NB4 (cell line): ENCODE measurements at places on chromosomes 2 and 18.

DNA sequence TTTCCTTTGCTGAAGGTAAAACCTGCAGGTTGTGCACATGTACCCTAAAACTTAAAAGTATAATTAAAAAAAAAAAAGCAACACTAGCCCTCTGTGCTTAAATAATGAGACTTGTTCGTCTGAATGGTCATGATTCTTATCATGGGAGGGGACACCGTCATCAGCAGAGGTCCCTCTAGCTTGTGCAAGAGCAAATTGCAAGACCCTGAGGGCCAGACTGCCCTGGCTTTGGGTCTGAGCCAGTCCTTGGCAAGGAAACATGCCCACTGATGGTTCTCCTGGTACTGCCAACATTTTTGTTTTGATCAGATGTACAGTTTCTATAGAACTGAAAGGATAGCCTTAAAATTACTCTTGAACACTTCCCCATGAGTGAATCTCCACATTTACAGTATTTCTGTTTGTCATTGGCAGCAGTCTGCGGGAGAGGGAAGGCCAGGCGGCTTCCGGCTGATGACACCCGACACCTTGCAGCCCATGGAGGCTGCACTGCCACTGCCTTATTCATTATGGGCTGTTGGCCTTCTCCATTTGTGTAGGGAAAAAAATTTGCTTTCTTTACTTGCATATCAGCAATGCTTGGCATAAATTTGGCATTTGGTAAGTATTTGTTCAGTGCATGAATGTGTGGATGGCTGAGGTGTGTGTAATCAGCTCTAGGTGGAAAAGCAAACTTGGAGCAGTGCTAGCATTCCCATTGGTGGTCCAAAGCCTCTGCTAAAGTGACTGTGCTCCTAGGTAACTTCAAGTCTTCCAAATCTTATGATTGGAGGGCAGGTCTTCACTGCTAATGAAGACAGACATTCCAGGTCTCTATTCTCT lies 161.6 kb upstream of the ALKAL2 start:
- DNase-seq = no peak

DNA sequence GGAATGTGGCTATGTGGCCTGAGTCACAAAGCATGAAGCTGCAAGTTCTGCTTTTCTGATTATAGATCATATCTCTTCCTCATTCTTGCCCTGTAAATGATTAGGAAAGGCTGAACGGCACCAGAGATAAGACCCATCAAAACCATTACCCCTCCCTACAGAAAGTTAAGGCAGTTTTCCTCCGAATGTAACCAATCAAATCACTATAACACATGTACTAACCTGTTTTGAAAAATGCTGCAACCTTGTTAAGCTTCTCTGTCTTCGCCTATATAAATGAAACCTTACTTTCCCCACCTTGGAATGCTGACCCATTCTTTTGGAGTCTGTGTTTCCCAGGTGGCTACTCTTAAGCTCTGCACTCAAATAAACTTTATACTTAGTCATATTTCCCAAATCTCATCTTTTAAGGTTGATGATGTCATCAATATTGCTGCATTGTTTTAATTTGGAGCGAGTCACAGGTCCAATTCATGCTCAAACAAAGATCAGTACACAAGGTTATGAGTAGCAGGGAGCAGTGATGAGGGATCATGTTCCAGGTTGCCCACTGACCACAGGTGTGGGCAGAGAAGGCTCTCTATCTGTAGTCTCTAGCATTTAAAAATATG lies 662.3 kb downstream of the IRS1 start:
- DNase-seq = peak; percentile 97

DNA sequence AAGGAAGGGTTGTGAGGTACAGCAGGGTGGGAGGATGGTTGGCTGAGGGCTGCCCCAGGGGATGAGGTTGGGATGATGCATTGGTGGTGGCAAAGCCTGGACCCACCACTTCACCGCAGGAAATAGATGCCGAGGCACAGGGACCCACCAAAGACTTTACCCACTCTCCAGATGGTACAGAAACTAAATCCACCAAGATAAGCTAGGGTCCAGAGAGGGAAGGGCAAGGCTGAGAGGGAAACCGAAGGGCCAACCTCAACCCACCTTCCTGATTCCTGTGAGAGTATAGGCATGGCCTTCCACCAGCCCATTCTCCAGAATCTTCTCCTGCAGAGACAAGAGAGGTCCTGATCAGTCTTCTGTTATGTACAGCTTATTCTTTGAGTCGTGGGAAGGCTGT lies 18.1 kb downstream of the CAPN14 start:
- no peak for DNase-seq

GRCh38 chr2:174546519-174547506 lies 50.8 kb downstream of the WIPF1 start:
- peak; percentile 62 for DNase-seq

- no peak for DNase-seq
Observed at GRCh38 chr18:38241216-38241615, 675.6 kb upstream of the CELF4 start.

- DNase-seq = no peak
Observed at GRCh38 chr2:168158586-168158985, 88.8 kb downstream of the STK39 start.

DNA sequence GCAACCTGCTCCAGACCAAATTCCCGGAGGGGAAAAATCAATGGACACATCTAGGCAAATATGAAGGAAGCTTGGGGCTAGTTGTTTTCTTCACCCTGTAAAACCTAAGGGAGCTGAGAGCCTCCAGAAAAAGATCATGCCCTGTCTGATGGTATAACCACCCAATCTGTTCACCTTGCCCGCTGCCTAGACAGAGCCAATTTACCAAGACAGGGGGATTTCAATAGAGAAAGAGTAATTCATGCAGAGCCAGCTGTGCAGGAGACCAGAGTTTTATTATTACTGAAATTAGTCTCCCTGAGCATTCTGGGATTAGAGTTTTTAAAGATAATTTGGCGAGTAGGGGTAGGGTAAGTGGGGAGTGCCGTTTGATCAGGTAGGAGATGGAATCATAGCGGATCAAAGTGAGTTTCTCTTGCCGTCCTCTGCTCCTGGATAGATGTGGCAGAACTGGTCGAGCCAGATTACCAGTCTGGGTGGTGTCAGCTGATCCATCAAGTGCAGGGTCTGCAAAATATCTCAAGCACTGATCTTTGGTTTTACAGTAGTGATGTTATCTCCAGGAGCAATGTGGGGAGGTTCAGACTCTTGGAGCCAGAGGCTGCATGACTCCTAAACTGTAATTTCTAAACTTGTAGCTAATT lies 35.1 kb upstream of the B4GALT6 start:
- no peak for DNase-seq

DNA sequence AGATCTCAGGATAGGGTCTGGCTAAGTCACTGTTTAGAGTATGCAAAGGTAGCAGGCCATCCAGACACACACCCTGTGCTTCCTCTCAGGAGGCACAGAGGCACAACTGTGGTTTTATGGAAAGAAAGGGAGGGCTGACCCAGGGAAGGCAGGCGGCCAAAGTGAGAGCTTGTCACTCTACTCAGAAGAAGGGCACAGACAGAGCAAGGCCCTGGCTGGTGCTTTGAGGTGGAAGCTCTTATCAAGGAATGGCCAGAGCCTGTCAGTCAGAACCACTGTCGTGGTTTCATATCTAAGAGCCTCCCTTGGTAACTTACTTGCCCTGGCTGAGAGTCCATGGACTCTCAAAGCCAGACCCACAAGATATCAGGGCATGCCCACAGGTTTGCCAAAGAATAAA lies 40.7 kb downstream of the SLC9A2 start:
- no peak for DNase-seq

- DNase-seq = no peak
Observed at GRCh38 chr2:148495586-148495985, 149.0 kb upstream of the EPC2 start.

GRCh38 chr2:112949456-112949855 lies 28.4 kb upstream of the IL36G start:
- no peak for DNase-seq

DNA sequence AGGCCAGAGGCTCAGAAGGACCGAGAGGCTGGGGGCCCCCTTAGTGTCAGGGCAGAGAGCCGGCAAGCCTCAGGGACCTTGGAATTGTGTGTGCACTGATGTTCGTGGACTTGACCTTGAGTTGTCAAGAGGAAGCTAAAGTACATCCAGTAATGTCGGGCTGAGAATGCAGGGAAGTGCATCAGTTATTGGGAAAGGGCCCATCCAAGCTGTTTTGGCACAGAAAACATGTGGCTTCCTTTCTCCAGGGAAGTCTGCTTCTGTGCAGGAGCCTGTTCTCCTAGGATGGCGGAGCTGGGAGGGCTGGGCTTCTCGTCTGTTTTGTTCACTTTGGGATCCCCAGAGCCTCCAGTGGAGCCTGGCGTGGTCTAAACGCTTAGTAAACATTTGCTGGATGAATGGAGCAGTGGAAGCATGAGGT lies 23.7 kb downstream of the ATOH8 start:
- DNase-seq = no peak

GRCh38 chr18:59631583-59632181 lies 65.5 kb downstream of the CCBE1 start:
- peak; percentile 14 for DNase-seq

DNA sequence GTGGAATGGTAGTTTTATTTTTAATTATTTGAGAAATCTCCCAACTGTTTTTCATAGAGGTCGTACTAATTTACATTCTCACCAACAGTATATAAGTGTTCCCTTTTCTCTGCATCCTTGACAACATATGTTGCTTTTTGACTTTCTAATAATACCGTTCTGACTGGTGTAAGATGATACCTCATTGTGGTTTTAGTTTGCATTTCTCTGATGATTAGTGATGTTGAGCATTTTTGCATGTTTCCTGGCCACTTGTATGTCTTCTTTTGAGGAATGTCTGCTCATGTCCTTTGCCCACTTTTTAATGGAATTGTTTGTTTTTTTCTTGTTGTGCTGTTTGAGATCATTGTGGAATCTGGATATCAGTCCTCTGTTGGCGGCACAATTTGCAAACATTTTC lies 242.5 kb downstream of the ZNF521 start:
- no peak for DNase-seq

DNA sequence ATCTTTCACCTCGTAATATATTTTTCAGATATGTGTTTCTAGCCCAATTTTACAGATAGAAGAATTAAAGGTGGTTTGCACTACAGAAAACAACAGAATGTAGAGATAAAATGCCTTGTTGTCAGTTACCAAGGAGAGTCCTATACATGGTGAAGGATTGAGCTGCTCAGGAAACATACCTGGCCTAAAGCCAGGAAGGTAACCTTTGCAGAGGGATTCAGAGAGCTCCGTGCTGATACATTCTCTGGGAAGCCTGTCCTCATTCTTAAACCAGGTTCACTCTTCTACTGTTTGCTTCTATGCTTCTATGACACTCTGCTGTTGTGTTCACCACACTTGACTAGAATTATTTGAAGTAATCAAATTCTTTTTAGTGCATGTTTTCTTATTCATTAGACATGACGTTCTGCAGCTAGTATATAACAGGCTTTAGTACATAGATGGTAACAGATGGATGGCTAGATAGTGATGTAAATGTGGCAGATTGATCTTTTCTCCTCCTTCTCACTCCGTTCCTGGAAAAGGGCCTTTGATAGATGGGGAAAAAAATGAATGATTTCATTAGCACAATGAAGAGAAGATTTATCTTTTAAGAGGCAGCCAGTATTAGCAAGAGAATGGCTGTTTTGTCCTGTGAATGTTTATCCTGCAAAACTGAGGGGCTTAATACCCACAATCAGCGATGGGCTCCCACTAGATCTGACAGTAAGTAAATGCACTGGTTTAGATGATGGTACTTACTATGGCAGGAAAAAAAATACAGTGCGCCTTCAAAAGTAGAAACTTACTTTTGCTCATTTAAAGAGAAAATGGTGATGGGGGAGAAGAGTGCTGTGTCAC lies 589.6 kb upstream of the FAM98A start:
- DNase-seq = no peak

DNA sequence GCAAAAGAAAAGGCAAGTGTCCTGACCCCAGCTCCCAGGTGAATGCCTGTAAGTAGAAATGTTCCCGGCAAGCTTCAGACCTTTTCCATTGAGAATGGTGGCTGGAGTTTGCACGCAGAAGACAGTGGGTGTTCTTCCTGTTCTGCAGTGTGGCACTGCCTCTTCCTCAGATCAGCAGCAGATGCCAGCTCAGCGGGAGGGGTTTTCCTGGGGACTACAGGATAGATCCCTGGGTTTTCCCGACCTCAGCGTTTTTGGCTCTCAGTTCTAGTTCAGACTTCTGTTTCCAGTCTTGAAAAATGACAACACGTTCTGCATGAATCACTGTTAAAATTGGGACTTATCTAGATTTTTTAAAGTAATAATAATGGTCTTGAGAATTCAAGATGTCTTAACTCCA lies 39.2 kb downstream of the GRHL1 start:
- DNase-seq = no peak

GRCh38 chr18:21599585-21600525 lies 649 bp downstream of the ESCO1 start:
- DNase-seq = peak; percentile 59

DNA sequence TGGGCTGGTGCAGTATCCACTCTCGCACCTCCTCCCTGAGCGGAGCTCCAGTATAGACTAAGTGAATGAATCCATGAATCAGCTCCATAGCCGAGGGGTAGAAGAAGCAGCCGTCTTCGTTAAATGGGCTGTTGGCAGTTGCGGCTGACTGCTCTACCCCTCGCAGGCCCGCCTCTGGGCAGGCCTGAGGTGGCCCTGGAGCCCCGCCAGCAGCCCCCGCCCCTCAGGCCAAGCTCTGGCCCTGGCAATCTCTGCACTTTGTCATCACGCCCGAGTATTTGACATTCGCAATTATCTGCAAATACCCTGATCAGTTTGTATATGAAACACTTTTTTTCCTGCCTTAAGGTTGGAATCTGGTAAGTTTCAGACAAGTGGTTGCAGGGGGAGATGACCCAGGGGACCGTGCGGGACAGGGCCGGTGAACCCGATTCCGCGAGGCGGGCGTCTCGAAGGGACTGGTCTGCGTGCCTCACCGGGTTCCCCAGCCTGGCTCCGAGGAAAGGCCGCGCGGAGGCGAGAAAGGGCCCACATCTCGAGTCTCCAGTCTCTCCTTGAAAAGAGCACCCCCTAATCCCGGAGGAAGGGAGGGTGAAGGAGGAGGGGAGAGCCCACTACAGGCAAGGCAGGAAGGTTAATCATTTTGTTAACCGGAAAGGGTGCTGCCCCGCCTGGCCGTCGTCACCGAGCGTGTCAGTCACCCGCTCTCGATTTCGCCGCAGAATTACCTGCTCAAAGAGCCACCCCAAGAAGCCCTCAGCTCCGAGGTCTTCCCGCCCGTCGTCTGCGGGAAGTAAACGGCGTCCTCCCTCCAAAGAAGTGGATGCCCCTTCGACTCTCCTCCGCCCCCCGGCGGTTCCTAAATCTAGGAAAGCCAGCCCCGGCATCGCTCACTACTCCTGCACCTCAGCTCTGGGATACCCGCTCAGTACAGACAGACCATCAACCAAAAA lies 11.1 kb upstream of the SATB2 start:
- DNase-seq = no peak

DNA sequence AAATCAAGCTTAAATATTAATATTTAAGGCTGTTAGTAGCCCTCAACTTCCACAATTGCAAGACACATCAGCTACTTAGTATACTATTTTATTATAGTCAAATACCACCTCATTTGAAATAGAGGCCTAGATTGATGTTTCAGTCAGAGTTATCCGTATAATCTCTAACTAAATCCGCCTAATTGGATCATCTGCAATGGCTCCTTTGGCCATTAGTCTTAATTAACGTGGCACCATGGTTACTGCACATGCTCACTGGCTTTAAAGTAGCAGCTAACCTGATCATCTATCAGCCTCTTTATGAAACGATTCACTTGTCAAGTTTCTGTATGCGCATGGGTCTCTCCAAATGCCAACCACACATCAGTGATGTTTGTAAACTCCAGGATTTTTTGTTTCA lies 112.3 kb downstream of the COLEC12 start:
- DNase-seq = no peak
